ENCODE measurements at places on chromosomes 11 and 22.

DNA sequence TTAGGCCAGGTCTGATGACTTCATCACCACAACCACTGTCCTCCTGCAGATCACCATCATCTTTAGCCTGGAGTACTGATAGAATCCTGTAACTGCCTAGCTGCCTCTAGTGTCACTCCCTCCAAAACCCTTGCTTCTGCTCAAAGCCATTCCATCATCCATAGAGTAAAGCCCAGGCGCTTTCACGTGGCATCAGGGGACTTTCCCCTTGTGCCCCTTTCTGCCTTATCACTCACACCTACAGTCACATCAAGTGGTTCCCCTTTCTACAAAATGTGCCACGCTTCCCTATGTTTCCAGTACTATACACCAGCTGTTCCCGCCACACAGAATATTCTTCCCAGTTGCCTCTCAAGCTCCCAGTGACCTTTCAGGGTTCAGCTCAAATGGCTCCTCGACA is 75.9 kb downstream of the MN1 start:
- ATAC-seq, result no peak

DNA sequence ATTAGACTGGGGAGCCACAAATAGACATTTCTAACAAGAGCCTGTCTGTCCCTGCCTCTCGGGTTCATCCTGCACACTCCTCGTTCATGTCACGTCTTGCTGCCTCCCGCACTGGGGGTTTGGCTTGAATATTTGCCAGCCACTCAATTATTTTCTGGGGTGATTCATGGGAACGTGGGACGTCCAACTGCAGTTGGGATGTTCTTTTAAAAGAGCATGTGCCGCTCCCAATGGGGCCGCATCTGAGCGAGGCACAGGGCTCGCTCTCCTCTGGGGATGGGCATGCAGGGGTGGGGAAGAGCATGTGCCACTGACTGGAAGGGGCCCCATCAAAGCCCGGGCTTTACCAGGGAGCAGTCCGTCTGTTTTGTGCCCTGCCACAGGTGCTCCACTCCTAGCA is 43.4 kb downstream of the PARVG start:
- ATAC-seq, result peak; percentile 81

- ATAC-seq, result no peak
Observed at GRCh38 chr11:82539669-82540068, 194.0 kb downstream of the FAM181B start.

GRCh38 chr11:67613960-67614715 is 7.4 kb downstream of the NDUFV1 start:
- peak; percentile 62 for ATAC-seq

- ATAC-seq, result peak; percentile 56
Observed at GRCh38 chr11:79013509-79013908, 427.3 kb downstream of the TENM4 start.

All from esophagus mucosa (tissue), 1 donor.